ENCODE measurements at places on chromosomes 4 and X. TPM values are rescaled to one million over a fixed set of nuclear protein-coding genes. Genes with fewer than 3 reads are reported as not detected.
A peak's percentile ranks its signal among the peaks of the same experiment; 100 is the strongest.

GRCh38 chr4:118335774-118336173 is 17.0 kb downstream of the PRSS12 start:
- no peak for DNase-seq
- no peaks in the 10 kb centered on the region for H3K36me3 ChIP-seq
- H3K4me1 ChIP-seq: peaks cover 31% of the 10 kb centered on the region
- no peak overlapping the region for H3K4me3 ChIP-seq

GRCh38 chrX:50827996-50828395 is 14.0 kb upstream of the SHROOM4 start:
- H3K4me1 ChIP-seq: no peaks in the 10 kb centered on the region
- no peak for DNase-seq
- H3K36me3 ChIP-seq: no peaks in the 10 kb centered on the region
- no peaks in the 10 kb centered on the region for H3K27me3 ChIP-seq
- no peak overlapping the region for H3K4me3 ChIP-seq

Gene NWD2
- 4.0 TPM for total RNA-seq

GRCh38 chr4:78155616-78156105 is 98.5 kb downstream of the FRAS1 start:
- H3K4me3 ChIP-seq: no peak overlapping the region
- H3K36me3 ChIP-seq: no peaks in the 10 kb centered on the region
- DNase-seq: no peak
- H3K27me3 ChIP-seq: no peaks in the 10 kb centered on the region
- H3K4me1 ChIP-seq: peaks cover 7% of the 10 kb centered on the region
- peak overlapping the region; percentile 44 for H3K27ac ChIP-seq

- H3K27me3 ChIP-seq: no peaks in the 10 kb centered on the region
- no peaks in the 10 kb centered on the region for H3K4me1 ChIP-seq
- H3K4me3 ChIP-seq: no peak overlapping the region
Observed at GRCh38 chr4:157880761-157881160, 292.1 kb downstream of the GASK1B start.

Gene SNCA
- not detected for total RNA-seq

Gene ADH1B
- 134 TPM for total RNA-seq

Gene H2BW2
- not detected for total RNA-seq

DNA sequence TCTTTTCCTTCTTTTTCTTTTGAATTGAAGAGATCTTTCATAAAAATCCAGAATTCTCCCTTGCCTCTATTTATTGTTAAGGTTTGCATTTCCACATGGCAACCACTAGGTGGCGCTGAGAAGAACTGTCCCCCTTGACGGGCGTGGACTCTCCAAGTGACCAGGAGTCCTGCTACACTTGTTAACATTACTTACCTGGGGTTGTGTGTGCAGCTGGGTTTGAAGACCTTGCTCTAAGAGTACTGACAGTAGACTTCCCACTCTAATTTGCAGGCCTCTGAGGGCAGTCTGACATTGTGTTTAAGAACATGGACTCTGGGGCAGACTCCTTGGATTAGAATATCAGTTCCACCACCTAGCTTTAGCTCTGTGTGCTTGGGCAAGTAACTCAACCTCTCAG is 52.8 kb downstream of the GPRIN3 start:
- no peaks in the 10 kb centered on the region for H3K36me3 ChIP-seq
- H3K4me3 ChIP-seq: no peak overlapping the region
- no peaks in the 10 kb centered on the region for H3K27me3 ChIP-seq
- H3K27ac ChIP-seq: no peak overlapping the region
- DNase-seq: peak; percentile 56

GRCh38 chrX:27276751-27277150 is 186.4 kb downstream of the PPP4R3C start:
- H3K36me3 ChIP-seq: no peaks in the 10 kb centered on the region
- H3K4me1 ChIP-seq: no peaks in the 10 kb centered on the region
- no peak overlapping the region for H3K4me3 ChIP-seq
- DNase-seq: no peak
- no peaks in the 10 kb centered on the region for H3K27me3 ChIP-seq

DNA sequence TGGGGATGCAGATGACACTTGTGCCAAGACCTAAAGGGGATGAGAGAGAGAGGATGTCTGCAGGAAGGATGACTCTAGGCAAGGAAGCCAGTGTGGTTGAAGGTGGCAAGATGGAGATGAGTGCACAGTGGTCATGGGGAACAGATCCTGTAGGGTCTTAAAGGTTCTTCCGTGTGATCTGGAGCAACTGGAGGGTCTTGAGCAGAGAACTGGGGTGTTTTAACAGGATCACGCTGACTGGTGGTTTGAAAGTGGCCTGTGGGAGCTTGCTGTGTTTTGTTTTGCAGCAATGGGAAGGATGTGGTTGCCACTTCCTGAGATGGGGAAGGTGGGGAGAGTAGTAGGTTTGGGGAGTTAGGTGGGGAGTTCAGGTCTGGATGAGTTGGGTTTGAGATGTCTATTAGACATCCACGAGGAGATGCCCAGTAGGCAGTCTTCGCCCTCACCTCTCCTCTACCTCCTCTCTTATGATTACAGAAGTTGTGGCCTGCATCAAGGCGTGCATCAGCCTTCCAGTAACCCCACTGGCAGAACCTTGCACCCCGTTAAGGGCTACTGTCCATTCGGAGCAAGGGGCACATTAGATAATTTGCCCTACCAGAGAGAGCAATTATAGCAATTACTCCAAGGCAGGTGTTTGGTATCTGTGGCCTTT is 1.4 kb upstream of the STBD1 start:
- no peak overlapping the region for H3K4me3 ChIP-seq
- no peak for DNase-seq
- H3K27ac ChIP-seq: no peak overlapping the region
- H3K4me1 ChIP-seq: peaks cover 58% of the 10 kb centered on the region
- no peaks in the 10 kb centered on the region for H3K27me3 ChIP-seq
- no peaks in the 10 kb centered on the region for H3K36me3 ChIP-seq

GRCh38 chr4:102344954-102345794 is at the start of gene SLC39A8:
Gene SLC39A8, minus strand, starts transcription at chr4:102345482. Its CDS starts 820 bp downstream, at chr4:102344662.
- peaks cover 27% of the 10 kb centered on the region for H3K4me1 ChIP-seq
- peak within 1 kb of the TSS; percentile 12 for H3K4me3 ChIP-seq
- peak within 1 kb of the TSS; percentile 57 for H3K27ac ChIP-seq
- DNase-seq: peak; percentile 88

Gene ALAS2
- total RNA-seq: not detected

Gene GPRIN3
- 5.3 TPM for total RNA-seq

DNA sequence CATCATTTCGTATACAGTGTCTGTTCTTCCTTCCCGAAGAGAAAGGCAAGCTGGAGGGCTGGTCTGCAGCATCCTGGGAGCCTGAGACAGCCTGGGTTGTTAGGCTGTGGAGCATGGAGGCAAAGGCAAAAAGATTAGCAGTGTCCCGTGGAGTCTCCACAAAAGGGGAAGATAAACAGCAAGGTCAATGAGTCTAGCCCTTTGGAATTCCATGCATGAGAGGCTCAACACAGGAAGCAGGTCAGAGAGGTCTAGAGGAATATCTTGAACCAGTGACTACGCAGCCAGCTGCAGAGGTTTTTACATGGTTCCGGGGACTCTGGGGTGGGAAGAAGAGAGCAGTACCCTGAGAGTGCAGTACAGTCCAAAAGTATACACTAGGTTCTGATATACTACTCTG is 12.2 kb upstream of the MCF2 start:
- no peak overlapping the region for H3K4me3 ChIP-seq
- no peak for DNase-seq
- no peaks in the 10 kb centered on the region for H3K27me3 ChIP-seq
- H3K4me1 ChIP-seq: no peaks in the 10 kb centered on the region
- H3K27ac ChIP-seq: no peak overlapping the region

- no peak for DNase-seq
- H3K27me3 ChIP-seq: no peaks in the 10 kb centered on the region
- H3K27ac ChIP-seq: no peak overlapping the region
- no peaks in the 10 kb centered on the region for H3K36me3 ChIP-seq
- no peak overlapping the region for H3K4me3 ChIP-seq
Observed at GRCh38 chr4:159205466-159205865, 102.6 kb downstream of the RAPGEF2 start.

Gene CLIC2
- total RNA-seq: 6.9 TPM

Gene RTL3
- total RNA-seq: not detected

Gene AVPR2
- total RNA-seq: 0.78 TPM
